ENCODE measurements at places on chromosomes 5 and 9. TPM values are rescaled to one million over a fixed set of nuclear protein-coding genes. Genes with fewer than 3 reads are reported as not detected.

The ZNF658 gene
- total RNA-seq, result 2.3 TPM

The KCNV2 gene
- total RNA-seq, result not detected

The MYORG gene
- 1.7 TPM for total RNA-seq

The CLIC3 gene
- total RNA-seq, result 4.2 TPM

The FAM221B gene
- total RNA-seq, result not detected

DNA sequence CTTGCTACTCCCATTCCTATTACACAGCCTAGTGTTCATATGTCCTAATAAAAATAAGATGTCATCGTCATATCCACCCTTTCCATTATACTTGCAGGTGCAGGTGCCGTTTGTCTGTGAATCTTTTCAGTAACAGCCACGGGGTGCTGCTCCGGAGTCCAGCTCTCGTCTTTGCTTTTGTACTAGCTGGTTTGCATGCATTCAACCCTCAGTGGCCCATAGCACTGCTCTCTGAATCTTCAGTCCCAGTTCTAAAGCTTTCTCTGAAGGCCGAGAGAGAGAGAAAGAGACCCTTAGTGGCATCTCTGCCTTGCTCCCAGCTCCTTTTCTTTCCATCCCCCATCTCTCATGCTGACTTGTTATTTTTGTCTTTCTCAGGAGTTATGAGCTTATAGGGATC is 468.5 kb downstream of the TMEM232 start:
- no peak overlapping the region for H3K27ac ChIP-seq
- no peaks in the 10 kb centered on the region for H3K4me1 ChIP-seq
- H3K36me3 ChIP-seq, result no peaks in the 10 kb centered on the region

GRCh38 chr5:77546-77945 is 14.4 kb upstream of the PLEKHG4B start:
- no peak overlapping the region for H3K4me3 ChIP-seq
- H3K27me3 ChIP-seq, result peaks cover 33% of the 10 kb centered on the region
- peaks cover 23% of the 10 kb centered on the region for H3K4me1 ChIP-seq
- DNase-seq, result no peak
- H3K36me3 ChIP-seq, result no peaks in the 10 kb centered on the region
- no peak overlapping the region for H3K27ac ChIP-seq

DNA sequence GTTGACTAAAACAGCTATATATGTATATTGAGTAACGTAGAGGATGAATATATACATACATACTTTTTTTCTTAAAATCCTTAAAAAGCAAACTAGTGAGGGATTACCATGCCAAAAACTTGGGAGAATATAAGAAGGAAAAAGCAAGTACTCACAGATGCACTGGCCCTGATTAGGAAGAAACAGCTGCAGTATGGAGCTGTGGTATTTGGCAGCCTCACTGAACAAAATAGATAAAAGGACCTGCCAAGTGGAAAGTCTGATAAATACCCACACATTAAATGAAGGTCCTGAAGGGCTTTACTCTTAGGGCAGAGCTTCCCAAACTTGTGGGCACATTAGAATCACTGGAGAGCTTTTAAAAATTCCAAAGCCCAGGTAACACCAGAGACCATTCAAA is 80.6 kb downstream of the FEM1C start:
- no peak for DNase-seq
- H3K4me1 ChIP-seq, result peaks cover 42% of the 10 kb centered on the region
- no peaks in the 10 kb centered on the region for H3K36me3 ChIP-seq
- no peaks in the 10 kb centered on the region for H3K27me3 ChIP-seq

DNA sequence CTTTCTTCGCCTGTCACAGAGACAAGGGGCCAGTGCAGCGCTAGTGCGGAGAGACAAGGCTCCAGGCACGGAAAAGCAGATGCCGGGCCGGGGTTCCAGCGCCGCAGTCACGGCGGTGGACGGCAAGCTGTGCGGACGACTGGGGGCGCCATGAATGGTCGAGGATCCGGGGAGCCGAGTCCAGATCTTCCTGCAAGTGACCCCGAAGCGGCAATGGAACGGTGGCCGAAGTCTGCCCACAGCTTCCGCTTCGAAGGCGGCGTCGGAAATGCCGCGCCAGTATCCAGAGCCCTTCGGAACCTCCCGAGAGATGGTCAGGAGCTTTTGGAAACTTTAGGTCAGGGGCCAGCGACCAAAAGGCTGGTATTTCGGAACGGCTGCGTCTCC is 601 bp upstream of the FAF2 start:
- H3K4me3 ChIP-seq, result peak overlapping the region; percentile 100
- H3K27me3 ChIP-seq, result peaks cover 9% of the 10 kb centered on the region
- H3K36me3 ChIP-seq, result peaks cover 10% of the 10 kb centered on the region
- no peak for DNase-seq

GRCh38 chr5:58255970-58256369 is 203.9 kb downstream of the PLK2 start:
- H3K36me3 ChIP-seq, result no peaks in the 10 kb centered on the region
- H3K4me1 ChIP-seq, result peaks cover 41% of the 10 kb centered on the region
- H3K27ac ChIP-seq, result no peak overlapping the region
- DNase-seq, result no peak
- H3K27me3 ChIP-seq, result no peaks in the 10 kb centered on the region

- H3K4me3 ChIP-seq, result peak overlapping the region; percentile 82
- H3K4me1 ChIP-seq, result peaks cover 82% of the 10 kb centered on the region
- peak overlapping the region; percentile 94 for H3K27ac ChIP-seq
- H3K36me3 ChIP-seq, result no peaks in the 10 kb centered on the region
- DNase-seq, result peak; percentile 89
These were observed 87.6 kb downstream of the ADRB2 start for GRCh38 chr5:148913985-148914431.

GRCh38 chr5:83472508-83473345 is 1.2 kb downstream of the VCAN start:
- H3K4me3 ChIP-seq, result peak overlapping the region; percentile 93
- H3K36me3 ChIP-seq, result no peaks in the 10 kb centered on the region
- peaks cover 54% of the 10 kb centered on the region for H3K4me1 ChIP-seq
- peak overlapping the region; percentile 96 for H3K27ac ChIP-seq

- H3K36me3 ChIP-seq, result no peaks in the 10 kb centered on the region
- H3K27me3 ChIP-seq, result no peaks in the 10 kb centered on the region
- no peak overlapping the region for H3K4me3 ChIP-seq
- H3K4me1 ChIP-seq, result peaks cover 14% of the 10 kb centered on the region
These were observed 15.9 kb downstream of the NINJ1 start for GRCh38 chr9:93117924-93118862.

- H3K27me3 ChIP-seq, result no peaks in the 10 kb centered on the region
- no peaks in the 10 kb centered on the region for H3K36me3 ChIP-seq
- no peak overlapping the region for H3K27ac ChIP-seq
- DNase-seq, result no peak
- H3K4me3 ChIP-seq, result no peak overlapping the region
These were observed 117.4 kb downstream of the MLLT3 start for GRCh38 chr9:20504930-20505329.

- peaks cover 5% of the 10 kb centered on the region for H3K27me3 ChIP-seq
- H3K36me3 ChIP-seq, result no peaks in the 10 kb centered on the region
- H3K4me1 ChIP-seq, result no peaks in the 10 kb centered on the region
- DNase-seq, result no peak
- H3K4me3 ChIP-seq, result no peak overlapping the region
- H3K27ac ChIP-seq, result no peak overlapping the region
These were observed 204.9 kb downstream of the LRRC70 start for GRCh38 chr5:62783374-62784057.

Data from HFFc6 (cell line).